GM10248 (cell line): ENCODE measurements at places on chromosomes 4 and X.

- no peak for DNase-seq
Observed at GRCh38 chr4:36237366-36238313, 6.7 kb downstream of the ARAP2 start.

- no peak for DNase-seq
Observed at GRCh38 chrX:118726396-118726795, 1.0 kb upstream of the IL13RA1 start.

DNA sequence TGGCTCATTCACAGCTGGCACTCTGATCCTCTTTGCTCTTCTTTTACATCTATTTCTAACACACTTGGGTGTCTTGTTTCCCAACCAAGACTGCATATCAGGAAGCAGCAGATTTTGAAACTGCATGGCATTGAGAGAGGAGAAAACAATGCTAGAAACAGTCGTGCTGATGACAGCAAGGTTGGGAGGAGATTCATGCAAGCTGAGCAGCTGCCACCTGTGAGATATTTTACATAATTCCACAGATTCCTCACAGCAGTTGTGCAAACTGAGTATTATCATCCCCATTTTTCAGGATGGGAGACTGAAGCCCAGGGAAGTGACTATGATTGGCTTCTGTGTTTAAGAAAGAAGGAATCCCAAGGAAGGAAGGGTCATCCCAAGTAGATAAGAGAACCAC is 105.0 kb downstream of the SLC2A9 start:
- DNase-seq = no peak

DNA sequence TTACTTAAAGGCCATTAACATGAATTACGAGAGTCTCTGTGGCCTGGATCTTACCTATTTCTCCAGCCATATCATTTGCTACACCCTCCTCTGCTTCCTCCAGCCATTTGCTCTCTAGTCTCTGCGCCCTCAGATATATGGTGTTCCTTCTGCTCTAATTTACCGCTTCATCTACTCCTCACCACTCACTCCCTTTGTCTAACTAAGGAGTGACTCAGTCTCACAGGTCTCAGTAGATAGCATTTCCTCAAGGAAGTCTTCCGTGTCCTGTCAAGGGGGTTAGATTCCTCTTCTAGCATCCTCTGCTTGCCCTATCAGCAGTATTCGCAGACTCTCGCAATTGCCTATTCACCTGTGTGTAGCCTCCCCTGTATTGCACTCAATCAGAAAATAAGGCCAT is 892.1 kb upstream of the INTU start:
- no peak for DNase-seq

DNA sequence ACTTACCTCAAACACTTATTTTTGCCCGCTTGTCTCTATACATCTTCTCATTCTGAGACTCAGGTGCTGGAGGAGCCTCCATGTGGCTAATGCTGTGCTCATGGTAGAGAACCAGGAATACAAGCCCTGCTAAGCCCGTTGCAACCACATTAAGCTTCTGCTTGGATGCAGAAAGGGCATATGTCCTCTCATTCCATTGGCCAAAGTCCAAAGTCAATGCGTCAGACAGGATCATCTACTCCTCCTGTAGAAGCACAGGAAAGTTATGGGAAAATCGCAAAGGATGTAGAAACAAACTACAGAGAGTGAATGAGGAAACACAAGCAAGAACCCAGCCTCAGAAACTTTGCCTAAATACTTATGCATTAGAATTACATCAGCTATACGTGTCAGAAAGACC is 124.5 kb upstream of the AGA start:
- no peak for DNase-seq

DNA sequence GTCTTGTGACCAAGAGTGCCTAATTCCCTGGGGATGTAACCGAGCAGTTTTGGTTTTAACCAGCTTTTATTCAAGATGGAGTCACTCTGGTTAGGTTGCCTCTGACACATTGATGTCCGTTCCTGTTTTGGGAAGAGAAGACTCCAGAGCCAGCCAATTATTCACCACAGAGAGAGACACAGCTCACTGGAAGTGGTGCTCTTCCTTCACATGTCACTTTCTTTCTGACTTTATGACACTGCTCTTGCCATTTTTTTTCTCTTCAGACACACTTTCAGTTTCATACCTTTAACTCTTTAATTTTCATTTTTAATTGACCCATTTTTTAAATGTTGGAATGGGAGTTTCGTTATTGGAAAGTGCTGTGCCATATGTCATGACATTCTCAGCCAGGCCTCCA is 418.4 kb upstream of the FSTL5 start:
- DNase-seq = no peak

GRCh38 chr4:159077702-159078495 is 25.0 kb upstream of the RAPGEF2 start:
- peak; percentile 83 for DNase-seq

GRCh38 chr4:174523025-174523693 is 871 bp upstream of the HPGD start:
- DNase-seq = no peak

- DNase-seq = no peak
Observed at GRCh38 chr4:33369446-33369845, 2649.3 kb downstream of the PCDH7 start.

DNA sequence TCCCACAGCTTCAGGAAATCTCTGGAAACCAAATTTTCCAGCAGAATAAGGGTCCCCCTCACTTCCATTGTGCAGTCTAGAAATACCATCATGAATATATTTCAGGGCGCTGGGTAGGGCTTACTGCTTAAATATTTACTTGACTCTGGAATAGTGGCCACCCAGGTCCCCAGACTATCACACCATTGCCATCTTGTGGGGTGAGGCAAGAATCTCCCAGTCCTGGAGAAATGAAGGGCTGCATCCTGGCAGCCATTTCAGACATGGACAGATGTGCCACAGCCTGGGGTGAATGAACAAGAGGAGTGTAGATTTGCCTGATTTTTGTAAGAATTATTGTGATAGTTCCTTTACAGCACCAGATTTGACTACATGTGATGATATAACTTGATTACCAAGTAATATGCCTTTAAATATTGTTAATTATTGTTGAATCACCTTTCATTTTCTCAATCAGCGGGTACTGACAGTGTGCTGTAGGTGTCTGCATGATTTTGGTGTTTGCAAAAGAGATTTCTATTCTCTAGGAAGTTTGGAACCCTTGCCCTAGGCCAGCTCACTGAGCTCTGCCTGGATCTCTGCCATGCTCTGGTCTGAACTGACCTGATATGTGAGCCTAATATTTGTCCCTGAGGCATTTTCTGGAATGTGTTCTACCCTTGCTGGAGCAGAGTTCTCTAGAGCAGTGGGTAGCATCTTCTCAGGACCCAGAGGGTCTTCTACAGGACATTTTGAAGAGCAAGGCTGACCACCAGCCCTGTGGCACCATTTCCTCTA is 183.4 kb downstream of the KIT start:
- no peak for DNase-seq

DNA sequence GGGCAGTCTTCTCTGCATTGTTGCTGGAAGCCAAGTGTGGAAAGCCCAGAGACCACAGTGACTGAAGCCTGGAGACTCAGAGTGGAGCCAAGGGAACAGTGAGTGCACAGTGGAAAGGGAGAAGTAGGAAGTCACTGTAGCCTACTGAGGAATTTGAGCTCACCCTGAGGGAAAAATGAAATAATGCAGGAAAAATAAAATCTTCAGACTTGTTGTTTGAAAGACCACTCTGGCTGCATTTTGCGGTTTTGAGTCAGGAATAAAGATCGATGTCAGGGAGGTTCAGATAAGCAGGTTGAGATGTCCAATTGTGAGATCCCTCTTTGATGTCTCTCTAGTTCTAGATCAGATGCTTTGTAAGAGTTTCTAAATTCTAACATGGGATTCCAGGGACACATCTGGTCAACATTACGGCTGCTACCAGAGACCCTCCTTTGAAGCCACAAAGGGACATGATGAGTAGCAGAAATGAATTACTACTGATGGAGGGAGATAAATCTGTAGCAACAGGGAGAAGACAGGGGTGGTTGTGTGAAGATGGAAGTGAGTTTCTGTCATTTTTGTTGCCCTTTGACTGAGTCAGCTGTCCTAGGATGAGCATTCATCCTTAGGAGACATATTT is 8.4 kb downstream of the ADH4 start:
- DNase-seq = no peak
